GM23338 (cell line): ENCODE measurements at places on chromosomes 7 and 10.

GRCh38 chr7:77687747-77688144 is 8.5 kb upstream of the RSBN1L start:
- DNase-seq = peak; percentile 43

- no peak for DNase-seq
These were observed 105.6 kb upstream of the GPR26 start for GRCh38 chr10:123560301-123561140.

DNA sequence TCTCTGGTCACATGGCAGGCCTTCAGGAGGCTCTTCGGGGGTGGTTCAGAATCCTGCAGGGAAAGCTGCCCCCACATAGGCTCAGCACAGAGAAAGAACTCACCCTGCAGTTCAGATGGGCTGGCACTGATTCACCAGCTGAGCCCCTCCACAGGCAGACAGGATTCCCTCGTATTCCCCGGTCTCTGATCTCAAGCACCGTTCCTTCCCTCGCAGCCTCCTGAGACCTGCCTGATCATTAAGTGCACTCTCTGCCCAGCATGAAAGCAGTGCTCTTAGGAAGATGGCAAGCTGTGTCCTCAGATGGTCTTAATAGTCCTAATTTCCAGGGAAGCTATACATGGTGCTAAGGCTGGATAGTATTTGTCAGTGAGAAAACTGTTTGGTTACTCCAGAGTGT is 78.2 kb upstream of the NPS start:
- no peak for DNase-seq

GRCh38 chr7:142646386-142647140 is 102.7 kb upstream of the PRSS1 start:
- no peak for DNase-seq

DNA sequence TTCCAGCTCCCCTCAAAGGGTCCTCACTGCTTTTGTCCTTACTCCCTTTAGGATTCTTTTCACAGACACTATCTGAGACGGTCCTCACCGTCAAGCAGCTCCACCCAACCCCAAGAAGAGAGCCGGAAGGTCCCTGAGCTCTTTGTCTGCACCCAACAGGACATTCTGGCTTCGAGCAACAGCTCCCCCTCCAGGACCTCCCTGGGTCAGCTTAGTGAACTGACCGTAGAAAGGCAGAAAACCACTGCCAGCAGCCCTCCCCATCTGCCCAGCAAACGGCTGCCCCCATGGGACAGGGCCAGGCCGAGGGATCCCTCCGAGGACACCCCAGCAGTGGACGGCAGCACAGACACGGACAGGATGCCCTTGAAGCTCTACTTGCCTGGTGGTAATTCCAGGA is 19.9 kb downstream of the MINDY4 start:
- peak; percentile 62 for DNase-seq

GRCh38 chr10:92991513-92991912 is 69.1 kb upstream of the CYP26C1 start:
- no peak for DNase-seq

DNA sequence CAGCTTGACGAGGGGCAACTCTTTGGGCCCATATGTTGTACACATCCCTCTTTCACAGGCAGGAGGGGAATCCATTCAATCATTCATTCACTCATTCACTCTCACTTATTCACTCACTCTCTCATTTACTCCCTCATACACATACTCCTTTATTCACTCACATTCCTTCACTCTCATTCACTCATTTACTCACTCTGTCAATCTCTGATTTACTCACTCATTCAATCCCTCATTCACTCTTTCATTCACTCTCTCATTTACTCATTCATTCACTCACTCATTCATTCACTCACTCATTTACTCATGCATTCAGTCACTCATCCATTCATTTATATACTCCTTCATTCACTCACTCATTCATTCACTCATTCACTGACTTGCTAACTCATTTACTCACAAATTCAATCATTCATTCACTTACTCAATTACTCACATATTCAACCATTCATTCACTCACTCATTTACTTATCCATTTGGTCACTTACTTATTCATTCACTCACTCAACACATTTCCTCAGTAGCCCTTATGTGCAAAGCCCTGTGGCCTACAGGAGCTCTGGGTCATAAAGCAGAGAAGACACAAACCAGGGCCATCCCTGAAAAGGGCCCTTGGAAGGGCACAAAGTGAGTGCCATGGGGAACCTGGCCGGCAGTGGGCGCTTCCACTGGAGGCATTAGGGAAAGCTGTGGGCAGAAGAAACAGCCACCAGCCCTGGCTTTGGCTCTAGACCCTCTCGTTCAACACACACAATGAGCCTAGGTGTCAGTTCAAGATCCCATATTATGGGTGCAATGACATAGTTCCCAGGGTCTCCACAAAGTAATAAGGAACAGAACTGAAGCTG is 26.0 kb downstream of the HIP1 start:
- no peak for DNase-seq

DNA sequence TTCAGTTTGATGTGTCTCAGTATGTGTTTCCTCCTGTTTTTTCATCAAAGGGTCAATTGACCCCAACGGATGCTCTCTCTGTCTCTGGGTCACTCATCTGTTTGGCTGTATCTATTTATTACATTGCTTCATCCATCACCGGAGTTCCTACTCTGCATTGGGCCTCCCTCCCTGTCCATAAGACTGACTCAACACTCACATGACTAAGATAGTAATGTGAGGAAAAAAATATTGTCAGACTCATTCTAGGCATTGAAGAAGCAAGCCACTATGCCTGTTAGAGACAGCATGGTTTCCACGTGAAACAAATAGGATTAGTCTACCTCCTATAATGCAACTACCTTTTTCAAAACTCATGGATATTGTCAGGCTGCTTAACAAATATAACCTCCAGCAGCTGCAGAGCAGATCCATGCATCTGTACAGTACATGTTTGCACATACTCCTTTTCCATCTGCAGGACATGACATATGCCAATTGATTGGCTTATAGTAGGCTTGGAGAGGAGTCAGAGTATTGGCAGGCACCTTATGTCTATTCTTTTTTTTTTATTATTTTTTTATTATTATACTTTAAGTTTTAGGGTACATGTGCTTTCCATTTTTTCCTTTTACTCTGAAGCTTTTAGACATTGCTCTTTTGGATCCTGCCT is 275.2 kb downstream of the LRRTM3 start:
- no peak for DNase-seq

DNA sequence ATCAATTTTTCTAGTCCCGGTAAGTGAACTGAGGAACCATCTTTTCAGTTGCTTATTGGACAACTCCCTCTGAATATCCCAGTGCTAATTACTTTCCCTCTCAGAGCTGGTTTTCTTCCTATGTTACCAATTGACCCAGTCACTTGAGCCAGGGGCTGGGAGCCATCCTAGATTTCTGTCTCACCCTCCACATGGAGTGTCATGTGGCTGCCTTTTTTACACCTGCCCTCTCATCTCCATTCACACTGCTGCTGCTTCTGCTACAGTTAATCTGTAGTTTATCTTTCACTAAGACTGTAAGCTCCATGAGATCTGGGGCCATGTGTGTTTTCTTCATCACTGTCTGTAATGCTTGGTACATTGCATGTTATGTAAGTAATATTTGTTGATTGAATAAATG is 35.8 kb downstream of the VCL start:
- DNase-seq = no peak

DNA sequence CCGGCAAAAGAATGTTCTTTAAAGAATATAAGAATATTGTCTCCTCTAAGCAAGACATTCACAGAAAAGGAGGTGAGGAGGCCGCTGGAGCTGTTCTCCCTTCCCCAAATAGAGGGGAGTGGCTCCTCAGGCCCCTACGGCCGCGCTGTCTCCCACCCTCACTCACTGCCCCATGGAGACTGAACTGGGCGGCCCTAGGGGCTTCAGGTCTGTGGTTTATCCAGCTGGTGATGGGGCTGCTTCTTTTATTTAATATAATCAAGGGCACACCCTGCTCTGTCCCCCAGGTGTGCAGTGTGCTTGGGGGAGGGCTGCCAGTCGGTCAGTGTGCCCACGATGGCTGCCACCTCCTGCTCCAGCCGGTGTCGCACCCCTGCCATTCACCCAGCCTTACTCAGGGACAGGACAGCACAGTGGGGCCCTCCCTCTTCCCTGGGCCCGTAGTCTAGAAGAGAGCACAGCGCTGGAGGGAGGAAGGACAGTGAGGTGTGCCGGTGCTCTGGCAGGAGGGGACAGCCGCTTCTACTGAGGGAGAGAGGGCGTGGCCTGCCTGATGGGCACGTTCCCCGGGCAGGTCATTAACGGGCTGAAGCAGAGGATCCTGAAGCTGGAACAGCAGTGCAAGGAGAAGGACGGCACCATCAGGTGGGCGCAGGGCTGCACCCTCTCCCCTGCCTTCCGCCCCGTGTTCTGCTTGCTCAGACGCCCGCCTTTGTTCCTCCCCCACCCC is 23.4 kb downstream of the IQCE start:
- DNase-seq = no peak

- no peak for DNase-seq
These were observed 46.3 kb upstream of the CTBP2 start for GRCh38 chr10:125206623-125207022.

GRCh38 chr7:130421684-130422083 is 19.1 kb downstream of the CEP41 start:
- no peak for DNase-seq

DNA sequence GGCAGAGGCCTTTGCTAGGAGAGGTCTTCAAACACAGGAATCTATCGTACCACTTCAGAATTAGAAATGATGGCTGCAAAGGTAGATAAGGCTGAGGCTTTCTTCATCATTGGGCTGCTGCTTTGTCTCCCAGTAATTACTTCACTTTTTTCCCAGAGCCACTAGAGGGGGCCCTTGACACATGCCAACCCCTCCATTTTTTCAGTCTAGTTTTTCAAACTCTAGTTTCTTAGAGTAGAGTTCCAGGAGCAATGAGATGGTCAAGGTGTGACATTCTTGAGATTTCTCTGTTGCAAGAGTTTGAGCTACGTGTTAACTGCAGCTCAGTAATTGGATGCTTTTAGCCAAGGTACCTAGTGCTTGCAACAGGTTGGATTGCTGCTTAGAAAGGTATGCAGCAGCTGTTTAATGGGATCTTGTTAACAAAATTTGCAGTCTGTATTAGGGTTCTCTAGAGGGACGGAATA is 33.8 kb upstream of the RBM20 start:
- DNase-seq = peak; percentile 94

- no peak for DNase-seq
These were observed 84.3 kb downstream of the SKAP2 start for GRCh38 chr7:26779978-26780595.

GRCh38 chr7:47150497-47151260 is 431.2 kb downstream of the TNS3 start:
- no peak for DNase-seq

DNA sequence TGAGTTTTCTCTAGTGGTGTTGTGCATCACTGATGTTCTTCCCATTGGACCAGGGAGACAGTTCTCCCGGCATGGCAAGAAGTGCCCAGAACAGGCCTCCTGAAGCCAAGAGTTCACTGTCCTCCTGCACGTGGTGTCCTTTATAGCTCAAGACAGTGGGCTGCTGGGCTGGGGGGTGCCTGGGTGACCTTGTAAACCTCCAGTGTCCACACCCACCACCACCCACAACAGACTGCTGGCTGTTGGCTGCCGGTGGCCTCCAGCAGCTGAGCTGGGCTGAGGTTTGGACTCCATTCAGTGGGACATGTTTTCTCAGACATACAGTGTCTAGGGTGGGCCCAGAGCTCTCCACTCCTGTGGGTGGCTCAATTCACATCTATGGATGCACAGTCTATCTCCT is 42.2 kb downstream of the HK1 start:
- no peak for DNase-seq

DNA sequence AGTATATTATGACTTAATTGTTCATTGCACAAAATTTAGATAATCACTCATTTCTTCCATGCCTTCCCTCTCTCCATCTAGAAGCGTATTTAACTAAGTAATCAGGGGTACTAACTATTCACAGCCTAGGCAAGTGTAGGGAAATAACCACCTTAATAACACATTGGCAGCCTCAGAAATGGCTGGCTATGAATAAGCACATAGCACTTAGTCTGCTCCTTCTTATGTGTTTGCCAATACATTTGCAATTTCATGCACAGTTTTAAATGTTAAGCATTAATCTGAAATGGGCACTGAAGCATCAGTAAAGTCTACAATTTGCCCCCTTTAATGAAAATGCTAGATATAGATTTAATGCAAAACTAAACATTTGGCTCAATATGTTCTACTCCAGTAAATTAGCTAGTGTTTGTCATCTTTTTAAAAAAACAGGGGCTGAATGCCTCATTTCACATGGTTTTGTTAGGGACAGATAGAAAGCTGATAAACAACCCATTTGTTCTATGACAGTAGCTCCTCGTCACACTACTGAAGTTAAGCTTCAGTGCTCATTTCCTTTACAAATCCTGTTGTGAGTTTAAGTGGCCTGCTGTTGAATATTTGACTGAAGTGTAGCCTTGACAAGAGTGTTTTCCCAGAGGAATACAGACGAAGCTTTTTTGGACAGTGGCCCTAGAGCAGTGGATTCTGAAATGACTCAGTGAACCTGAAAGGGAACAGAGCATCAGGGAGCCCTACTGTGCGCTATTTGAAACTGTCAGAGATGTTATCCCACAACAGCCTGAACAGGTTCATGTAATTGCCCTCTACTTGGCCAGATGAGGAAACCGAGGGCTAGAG is 30.5 kb downstream of the HHEX start:
- no peak for DNase-seq

DNA sequence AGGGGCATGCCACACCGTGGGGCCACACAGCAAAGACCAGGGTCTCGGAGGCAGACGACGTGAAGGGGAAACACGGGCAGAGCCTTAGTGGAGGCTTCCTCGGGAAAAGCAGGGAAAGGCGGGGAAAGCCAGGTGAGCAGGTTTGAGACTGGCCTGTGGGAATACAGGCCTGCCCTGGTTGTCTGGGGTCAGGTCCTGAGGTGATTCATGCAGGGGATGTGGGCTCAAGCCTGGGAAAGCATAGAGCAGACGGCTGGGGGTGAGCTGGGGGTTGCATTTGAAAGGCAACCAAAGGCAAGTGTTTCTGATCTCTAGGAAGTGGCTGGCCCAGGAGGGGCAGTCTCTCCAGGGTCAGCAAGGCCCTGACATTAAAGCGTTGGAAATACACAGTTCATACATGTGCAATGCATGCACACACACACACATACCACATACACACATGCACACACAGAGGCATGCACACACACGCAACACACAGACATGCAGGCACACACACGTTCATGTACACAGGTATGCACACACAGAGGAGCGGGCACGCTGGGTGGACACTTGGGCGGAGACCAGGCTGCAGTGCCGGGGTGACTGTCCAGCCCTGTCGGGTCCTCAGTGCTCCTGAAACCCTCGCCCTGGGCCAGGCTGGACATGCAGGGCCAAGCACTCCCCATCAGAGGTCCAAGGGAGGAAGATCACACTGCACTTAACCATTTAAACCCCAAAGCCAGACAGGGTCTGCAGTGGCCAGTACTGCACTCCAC is 51.8 kb downstream of the DPYSL4 start:
- DNase-seq = no peak

DNA sequence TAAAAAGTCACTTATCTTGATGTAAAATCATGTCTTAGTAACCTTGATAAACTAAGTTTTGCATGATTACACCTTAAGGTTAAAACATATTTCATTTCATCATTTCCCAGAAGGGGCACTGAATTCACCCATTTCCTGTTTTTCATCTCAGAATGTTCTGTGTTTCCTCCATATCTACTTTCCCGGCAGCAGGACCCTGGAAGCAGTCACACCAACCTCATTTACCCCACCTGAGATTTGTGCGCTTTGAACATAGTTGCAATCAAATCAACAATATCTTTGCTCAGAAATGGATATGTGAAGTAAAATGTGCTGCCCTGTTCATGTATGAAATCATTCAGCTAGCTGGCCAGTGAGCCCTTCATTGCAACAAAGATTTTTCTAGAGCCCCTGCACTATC is 46.8 kb downstream of the IKZF1 start:
- no peak for DNase-seq
